ENCODE measurements at places on chromosomes 7 and 10. TPM values are rescaled to one million over a fixed set of nuclear protein-coding genes. Genes with fewer than 3 reads are reported as not detected.

DNA sequence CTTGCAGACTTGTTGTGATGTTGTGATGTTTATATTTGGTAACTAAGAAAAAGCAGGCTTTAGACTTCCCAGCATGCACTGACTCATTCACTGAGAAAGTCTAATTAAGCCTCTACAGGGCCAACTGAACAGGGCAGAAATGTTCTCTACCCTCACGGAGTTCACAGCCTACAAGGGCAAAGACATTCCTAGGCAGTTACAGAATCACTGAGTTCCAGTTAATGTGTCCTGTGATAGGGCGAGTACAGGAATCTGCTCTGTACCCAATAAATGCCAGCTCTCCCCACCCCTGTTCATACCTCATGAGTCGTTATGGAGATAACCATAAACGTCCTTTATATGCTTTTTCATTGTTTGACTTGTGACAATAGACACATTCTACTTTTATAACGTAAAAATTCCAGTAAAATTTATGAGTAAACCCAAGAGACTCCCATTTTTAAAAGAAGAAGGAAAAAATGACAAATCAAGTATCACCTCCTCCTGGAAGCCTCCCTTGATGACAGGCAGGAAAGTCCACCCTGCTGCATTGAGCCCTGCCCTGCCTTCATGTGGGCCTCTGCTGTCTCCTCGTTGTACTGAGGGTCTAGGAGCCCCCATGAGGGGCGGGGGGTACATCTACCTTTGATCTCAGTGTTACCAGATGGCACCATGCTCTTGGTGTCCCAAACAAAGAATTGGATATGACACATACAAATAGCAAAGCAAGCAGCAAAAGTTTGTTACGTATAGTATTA lies 14.3 kb downstream of the MUC12 start:
- no peak for DNase-seq

Gene VIM
- 7,646 TPM for total RNA-seq

DNA sequence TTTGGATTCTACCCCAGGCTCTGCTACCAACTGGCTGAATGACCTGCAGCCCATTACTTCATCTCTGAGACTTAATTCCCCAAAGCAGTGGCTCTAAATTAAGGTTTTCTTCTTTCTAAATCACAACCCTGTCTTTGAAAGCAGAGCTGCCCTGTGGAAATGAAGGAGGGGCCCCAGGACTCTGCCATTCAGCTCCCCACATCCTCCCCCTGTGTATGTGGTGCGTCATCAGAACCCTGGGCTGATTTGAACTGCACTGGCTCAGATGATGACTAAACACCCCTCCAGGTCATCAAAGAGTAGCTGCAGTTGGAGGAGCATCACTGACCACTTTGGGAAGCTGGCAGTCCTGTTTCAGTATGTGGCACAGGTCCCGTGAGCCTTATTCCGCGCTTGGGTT lies 46.6 kb downstream of the BPGM start:
- peak; percentile 82 for DNase-seq

DNA sequence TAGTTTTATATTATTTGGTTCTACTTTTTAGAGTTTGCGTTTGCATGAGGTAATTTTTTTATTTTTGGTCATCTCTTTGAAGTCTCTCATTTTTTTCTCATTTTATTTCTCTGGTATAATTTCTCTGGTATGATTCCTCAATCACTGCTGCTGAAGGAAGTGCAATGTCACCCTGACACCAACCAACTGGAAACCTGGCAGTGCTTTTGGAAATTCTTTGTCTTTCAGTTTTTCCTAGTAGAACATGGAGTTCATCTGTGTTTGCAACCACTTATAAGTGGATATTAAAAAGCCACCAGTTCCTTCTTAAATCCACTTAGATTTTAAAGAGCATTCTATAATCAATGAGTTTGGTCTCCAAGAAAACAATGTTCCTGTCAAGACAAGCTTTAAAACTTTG lies 291.8 kb downstream of the PRKG1 start:
- DNase-seq = no peak

- DNase-seq = no peak
Measured at GRCh38 chr7:101913247-101913721, 95.9 kb downstream of the CUX1 start.

Gene RASSF4
- total RNA-seq = 19.7 TPM

Gene CPN1
- total RNA-seq = not detected

Gene VOPP1
- total RNA-seq = 88.2 TPM

GRCh38 chr10:120282846-120283492 lies 174.1 kb upstream of the PLPP4 start:
- DNase-seq = no peak

DNA sequence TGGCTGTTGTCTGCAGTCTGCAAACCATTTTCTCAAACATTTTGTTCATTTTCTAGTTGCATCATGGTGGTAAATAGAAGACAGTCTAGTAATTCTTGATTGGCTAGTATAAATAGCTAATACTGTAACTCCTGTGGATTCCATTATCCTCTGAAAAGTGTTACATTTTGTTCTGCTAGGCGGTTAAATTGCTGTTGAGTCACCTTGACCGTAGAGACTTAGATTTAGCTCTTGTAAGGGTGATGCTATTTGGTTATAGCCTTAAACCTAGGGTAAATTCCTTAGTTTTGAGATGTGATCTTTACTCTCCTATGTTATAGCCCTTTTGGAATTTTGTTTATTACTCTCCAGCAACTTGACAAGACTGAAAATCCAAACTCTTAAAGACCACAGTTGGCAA lies 58.8 kb downstream of the SHOC2 start:
- DNase-seq = peak; percentile 5

DNA sequence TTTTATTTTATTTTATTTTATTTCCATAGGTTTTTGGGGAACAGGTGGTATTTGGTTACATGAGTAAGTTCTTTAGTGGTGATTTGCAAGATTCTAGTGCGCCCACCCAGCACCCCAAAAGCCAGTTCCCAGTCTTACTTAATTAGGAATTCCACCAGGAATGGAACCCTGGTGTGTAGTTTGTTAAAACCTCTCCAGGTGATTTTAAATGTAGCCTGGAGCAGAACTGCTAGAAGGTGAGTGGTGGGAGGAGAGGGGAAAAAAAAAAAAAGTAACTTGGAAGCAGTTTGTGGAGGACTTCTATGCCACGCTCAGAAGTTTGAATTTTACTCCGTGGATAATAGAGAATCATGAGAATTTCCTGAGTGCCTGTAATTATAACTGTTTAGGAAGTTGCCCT lies 5.5 kb upstream of the TEX47 start:
- no peak for DNase-seq

- DNase-seq = no peak
Measured at GRCh38 chr10:111295788-111296187, 219.0 kb downstream of the ADRA2A start.

Gene ANXA11
- total RNA-seq = 114 TPM

- DNase-seq = peak; percentile 21
Measured at GRCh38 chr10:102501201-102502028, 1.1 kb downstream of the ACTR1A start.

DNA sequence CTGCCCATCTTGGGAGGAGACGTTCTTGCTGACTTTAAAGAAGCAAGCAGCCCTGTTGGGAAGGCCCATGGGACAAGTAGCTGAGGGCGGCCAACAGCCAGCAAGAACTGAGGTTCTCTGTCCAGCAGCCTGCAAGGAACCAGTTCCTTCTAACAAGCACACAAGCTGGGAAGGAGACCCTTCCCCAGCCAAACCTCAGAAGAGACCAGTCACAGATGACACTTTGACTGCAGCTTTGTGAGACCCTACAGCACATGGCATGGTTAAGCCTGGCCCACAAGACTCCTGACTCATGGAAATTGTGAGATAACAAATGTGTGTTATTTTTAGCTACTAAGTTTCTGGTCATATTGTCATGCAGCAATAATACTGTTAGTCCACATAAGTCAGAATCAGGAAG lies 99.9 kb downstream of the PRLHR start:
- DNase-seq = no peak

DNA sequence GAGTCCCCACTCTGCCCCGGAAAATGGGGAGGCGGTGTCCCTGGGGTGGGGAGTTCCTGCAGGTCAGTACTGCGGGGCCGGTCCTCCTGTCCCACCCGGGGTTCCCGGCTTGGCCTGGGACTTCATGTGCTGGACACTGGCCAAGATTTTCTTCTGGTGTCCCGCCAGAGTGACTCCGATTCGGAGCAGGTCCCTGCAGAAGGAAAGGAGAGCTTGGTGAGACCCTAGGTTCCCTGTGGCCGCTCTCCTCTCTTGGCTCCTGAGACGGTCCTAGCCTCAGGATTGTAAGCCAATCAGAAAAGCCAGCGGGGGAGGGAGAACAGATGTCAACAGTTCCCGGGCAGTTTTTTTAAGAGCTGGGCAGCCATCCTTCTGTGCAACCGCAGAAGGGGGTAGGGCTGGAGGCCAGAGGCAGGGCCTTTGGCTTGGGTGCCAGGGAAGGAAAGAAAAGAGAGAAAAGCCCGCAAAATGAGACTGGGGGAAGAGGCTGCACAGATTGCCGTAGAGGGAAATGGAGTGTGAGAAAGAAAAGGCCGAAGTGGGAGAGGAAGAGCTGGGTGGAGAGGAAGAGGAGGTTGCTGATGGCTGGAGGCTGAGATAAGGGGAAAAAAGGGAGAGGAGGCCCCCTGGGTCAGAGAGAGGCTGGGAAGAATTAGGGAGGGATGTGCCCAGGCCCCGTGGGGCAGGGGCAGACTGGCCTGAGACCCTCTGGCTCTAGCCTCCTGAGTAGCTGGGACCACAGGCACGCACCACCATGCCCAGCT lies 23.7 kb downstream of the EPHB4 start:
- peak; percentile 81 for DNase-seq

DNA sequence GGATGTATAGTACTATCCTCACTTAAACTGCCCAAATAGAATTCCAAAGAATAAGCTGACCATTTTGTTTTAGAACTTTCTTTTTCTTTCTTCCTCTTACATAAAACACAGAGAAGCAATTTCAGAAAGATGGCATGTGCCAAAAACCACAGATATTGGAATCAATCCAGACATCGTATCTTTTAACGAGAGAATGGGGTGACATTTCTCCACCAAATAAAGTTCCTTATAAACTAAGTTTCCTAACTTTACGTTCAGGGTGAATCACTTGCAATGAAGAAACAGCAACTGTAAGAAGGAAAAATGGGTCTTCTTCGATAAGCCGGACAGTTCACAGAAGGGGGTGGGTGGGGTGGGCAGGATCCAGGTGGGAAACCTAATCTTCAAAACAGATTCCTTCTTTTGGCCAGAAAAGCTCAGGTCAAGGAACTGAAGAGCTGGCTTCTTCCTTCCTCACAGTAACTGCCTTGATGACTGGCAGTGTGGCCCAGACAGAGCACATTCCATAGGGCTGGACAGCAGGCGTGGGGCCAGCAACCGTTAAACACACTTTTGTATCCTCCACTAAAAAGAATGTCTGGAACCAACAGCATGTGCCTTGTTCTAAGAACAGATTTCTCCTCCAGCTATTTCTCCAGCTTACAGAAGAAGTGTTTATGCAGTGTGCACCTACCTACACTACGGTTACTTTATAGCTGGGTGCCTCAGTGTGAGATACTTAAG lies 31.5 kb downstream of the CREB3L2 start:
- peak; percentile 75 for DNase-seq

GRCh38 chr7:33604056-33604455 lies 301.3 kb upstream of the BMPER start:
- no peak for DNase-seq

DNA sequence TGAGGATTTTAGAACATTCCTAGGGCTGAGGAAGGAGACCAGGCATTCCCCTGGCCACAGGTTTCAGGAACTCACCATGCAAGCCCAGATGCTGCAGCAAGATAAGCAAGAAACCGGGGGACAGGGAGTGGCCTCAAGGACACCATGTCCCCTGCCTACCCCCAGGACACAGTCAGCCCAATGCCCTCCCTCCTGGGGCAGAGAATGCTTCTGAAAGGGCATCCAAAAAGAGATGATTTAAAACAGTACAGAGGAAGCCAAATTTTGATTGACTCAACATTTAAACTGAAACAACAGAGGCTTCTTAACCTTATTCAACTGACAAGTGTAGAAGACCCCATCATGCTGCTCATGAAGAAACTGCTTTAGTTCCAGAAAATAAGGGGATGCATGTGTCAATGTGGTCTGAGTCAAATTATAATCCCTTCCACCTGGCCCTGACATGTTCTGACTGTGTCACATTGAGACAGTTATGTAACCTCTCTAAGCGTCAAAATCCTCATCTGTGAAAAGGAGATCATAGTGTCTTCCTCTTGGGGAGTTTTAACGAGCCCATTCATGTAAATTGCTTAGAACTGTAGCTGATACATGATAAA lies 60.0 kb downstream of the ICA1 start:
- DNase-seq = no peak

- DNase-seq = no peak
Measured at GRCh38 chr10:63145782-63146181, 12.7 kb downstream of the NRBF2 start.

Gene CYP2E1
- 0.37 TPM for total RNA-seq

Gene ETV1
- 4.7 TPM for total RNA-seq

Gene CLIP2
- 18.3 TPM for total RNA-seq

- no peak for DNase-seq
Measured at GRCh38 chr7:102889851-102890250, 22.9 kb upstream of the LRRC17 start.

DNA sequence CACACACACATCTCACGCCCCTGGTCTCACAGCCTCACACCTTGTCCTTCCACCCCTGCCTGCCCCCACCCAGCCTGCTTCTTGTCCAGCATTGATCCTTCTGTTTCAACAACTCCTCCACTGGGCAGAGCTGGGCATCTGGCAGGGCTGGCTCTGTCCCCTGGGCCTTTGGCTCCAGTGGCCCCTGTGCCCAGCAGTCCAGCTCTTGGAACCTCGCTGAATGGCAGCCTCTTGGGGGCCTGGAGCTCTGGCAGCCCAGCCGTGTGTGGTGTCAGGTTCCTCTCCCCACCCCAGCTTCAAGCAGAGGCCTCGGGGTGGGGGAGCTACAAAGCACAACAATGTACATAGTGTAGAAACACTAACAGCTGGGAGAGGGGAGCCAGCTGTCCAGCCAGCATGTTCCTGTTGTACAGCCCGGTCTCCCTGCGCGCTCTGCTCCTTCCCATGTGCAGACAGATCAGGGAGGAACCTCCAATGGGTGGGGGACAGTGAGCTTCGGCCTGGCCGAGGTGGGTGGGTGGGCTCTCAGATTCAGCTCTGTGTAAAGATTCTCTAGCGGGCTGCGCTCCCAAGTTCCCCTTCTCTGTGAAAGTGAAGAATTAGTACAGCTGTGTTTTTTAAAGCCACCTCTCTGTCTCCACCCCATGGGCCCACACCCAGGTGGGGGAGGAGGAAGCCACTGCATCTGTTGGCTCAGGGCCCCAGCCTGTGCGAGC lies 19.4 kb downstream of the ZMIZ2 start:
- no peak for DNase-seq

GRCh38 chr10:58896229-58896628 lies 280.2 kb upstream of the PHYHIPL start:
- no peak for DNase-seq

- DNase-seq = no peak
Measured at GRCh38 chr7:136533732-136534131, 334.7 kb upstream of the CHRM2 start.

GRCh38 chr10:31961277-31962074 lies 32.8 kb upstream of the ARHGAP12 start:
- no peak for DNase-seq

GRCh38 chr10:43731486-43731885 lies 82.8 kb upstream of the ZNF32 start:
- no peak for DNase-seq
